ENCODE measurements at places on chromosomes 2 and 18. TPM values are rescaled to one million over a fixed set of nuclear protein-coding genes. Genes with fewer than 3 reads are reported as not detected.

- no peak for DNase-seq
Measured at GRCh38 chr2:20432714-20433113, 14.2 kb upstream of the RHOB start.

GRCh38 chr2:127217470-127218325, 2.4 kb downstream of the CYP27C1 start:
- no peak for DNase-seq

DNA sequence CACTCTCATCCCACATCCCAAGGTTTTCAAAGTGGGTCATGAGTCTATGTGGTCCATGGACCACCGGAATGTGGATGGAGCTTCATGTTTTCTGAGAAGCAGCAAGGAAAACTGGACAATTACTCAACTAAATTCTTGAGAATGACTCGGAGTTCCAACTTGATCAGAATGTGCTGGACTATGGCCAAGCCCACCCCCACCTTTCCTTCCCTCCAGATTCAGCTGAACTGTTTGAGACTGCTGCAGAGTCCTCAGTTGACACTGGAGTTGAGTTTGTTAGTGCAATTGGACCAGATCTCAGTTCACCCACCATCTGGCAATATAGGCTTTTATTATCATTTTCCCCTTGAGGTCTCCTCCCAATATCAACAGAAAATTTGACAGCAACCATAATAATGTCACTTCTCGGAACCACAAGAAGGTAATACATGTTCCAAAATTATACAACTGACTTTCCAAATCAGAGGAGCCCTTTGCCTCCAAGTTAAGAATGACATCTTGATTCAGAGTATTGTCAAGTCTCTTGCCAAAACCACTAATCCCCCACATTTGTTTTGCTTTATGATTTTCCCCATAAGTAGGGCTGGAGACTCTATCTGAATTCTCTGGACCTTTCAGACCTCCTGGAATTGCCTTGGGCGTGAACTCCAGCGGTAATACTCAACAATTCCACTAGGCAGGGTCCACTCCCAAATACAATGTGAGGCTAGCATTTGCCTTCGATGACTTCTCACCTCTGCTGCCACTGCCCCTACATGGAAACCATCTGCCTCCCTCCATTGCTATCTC, 8.8 kb downstream of the COL4A4 start:
- no peak for DNase-seq

GRCh38 chr2:172945510-172945850, 130.2 kb upstream of the MAP3K20 start:
- no peak for DNase-seq

DNA sequence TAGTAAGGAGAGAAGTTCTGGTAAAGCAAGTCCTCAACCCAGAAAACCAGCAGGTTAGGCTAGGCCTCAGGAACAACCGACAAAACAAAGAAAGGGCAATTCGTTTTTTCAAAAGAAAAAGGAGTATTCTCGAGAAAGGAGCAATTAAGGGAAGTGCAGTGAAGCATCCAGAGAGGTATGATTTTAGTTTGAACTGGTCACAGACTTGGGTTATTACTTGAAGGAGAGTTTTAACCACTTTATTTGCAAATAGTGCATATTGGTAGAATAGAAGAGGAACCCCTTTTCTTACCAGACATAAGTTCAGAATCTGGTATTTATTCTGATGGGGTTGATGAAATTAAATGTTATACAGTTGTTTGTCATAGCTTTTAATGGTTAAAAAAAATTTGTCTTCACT, 110.0 kb upstream of the GCFC2 start:
- DNase-seq = no peak

GRCh38 chr18:25420077-25420825, 68.3 kb upstream of the ZNF521 start:
- DNase-seq = no peak

DNA sequence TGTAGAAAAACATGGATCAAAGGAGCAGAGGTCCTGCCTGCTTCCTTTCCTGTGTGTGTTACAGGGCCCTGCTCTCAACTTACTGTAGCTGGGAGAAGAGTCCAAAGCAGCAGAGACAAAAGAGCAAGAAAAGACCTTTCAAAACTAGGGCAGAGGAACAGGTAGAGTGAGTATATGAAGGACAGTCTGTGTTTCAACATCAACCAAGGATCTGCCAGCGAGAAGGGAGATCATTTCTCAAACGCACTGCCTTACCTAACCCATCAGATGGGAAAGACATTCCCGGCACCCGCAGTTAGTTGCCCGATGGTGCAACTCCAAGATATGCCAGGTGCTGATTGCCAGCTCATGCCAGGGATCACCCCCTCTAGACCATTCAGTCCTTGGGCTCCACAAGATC, 41.7 kb downstream of the MREG start:
- no peak for DNase-seq

GRCh38 chr18:60259052-60259681, 113.4 kb downstream of the MC4R start:
- no peak for DNase-seq

- no peak for DNase-seq
Measured at GRCh38 chr18:75544496-75544895, 117.0 kb upstream of the SMIM21 start.

GRCh38 chr2:145615626-145616025, 1095.7 kb upstream of the ZEB2 start:
- DNase-seq = no peak

- no peak for DNase-seq
Measured at GRCh38 chr2:123791684-123792083, 233.4 kb upstream of the CNTNAP5 start.

DNA sequence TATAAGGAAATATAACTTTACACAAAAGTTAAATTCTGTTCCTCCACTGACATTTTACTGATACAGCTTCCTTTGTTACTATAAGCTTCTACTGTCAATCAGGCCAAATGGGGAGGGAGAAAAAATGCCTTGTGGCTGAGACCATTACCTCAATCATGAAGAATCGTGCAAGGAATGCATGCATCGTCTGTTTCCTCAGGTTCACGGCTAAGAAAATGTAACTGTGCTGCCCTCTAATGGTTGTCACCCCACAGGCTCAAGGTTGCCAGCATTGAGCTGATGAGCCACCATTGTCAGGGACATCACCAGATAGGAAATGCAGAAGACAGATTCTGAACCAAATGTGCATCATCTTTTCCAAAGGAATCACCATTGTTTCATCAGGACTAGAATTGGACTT, 426.9 kb downstream of the CDH2 start:
- DNase-seq = peak; percentile 8

DNA sequence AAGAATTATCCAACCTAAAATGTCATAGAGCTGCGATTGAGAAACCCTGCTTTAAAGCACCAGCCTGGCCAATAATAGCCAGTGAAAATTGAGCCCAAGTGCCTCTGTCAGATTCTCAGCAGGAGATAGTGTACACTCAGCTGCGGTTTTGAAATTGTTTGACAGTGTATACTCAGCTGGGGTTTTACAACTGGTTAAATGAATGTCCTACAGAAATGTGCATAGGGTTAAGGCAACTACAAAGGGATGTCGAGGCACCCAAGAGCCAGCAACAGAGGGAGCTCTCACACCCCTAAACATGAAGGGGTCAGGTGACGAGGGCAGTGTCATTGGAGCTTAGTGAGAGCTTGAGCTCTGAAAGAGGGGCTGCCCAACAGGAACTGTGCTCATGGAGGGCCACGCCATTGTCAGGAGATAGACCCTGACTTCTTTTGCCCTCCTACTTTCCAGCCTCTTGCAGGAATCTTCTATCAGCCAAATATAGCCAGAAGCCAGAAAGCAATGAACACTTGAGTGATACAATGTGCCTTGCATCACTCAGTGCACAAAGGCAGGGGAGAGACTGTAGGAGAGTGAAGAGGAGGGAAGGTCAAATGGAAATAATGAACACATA, 15.1 kb downstream of the ACTG2 start:
- peak; percentile 79 for DNase-seq

DNA sequence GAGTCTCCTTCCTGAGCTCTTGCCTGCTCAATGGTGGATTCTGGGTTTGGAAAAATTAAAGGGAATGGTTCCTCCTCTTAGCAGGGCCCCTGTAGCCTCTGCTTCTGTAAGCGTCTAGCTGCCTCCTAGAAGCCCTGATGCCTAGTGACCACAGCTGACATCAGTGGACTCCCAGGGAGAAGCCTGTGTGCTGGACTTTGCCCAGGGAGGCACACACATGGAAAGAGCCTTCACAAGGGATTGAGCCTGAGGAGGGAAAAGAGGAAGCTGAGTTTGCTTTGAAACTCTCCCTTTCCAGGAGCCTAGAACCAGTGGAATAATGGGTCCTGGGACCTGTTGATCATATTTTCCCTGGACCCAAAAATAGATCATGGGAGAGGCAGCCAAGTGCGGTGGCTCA, 1.4 kb upstream of the CFAP65 start:
- DNase-seq = no peak

- peak; percentile 18 for DNase-seq
Measured at GRCh38 chr2:23673830-23674679, 252.9 kb downstream of the ATAD2B start.

- no peak for DNase-seq
Measured at GRCh38 chr2:203021991-203022390, 7.3 kb downstream of the NBEAL1 start.

DNA sequence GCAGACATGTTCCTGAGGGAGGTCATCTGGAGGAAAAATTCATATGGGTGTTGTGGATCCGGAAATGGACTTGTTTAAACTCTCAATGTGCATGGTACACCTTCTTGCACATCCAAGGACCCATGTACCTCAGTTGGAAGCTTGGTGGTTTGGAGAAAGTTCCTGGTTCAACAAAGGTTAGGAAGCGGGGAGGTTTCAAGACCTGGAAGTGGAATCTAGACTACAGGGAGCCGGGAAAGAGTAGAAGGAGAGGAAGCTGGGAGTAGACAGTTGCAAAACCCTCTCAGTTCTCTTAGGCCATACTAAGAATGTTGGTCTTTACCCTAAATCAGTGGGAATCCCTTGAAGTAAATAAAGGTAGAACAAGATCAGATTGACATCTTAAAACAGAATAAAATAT, 209.8 kb upstream of the SPOPL start:
- no peak for DNase-seq

DNA sequence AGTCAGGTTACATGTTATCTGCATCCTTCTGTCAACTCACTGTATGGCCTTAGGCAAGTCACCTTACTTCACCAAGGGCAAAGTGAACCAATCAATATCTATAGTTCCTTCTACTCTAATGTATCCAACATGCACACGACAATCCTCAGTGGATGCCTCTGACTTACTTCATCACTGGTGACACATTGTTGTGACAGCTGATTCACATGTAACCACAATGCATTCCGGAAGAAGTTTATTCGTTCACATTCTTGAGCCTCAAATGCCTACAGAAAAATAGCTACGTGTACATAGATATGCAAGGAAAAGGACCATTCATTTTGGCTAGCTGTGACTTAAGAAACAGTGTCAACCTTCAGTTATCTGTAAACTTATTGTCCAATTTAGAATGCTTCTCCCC, 26.3 kb upstream of the EPG5 start:
- no peak for DNase-seq

DTNA gene
- total RNA-seq = 0.27 TPM

CYBRD1 gene
- total RNA-seq = 0.77 TPM

C2orf66 gene
- total RNA-seq = not detected

IL36B gene
- not detected for total RNA-seq

SMC6 gene
- total RNA-seq = 22.8 TPM

UGT1A8 gene
- not detected for total RNA-seq

GPR75 gene
- 0.35 TPM for total RNA-seq

GBX2 gene
- total RNA-seq = not detected

Data from activated naive CD4-positive, alpha-beta T cell treated with anti-CD3 and anti-CD28 coated beads for 36 hours (primary cell).